Activated T-cell treated with anti-CD3 and anti-CD28 coated beads, Interleukin-2, amount 50 U/mL, for 1 hour (primary cell): ENCODE measurements at places on chromosomes 16 and 17.

DNA sequence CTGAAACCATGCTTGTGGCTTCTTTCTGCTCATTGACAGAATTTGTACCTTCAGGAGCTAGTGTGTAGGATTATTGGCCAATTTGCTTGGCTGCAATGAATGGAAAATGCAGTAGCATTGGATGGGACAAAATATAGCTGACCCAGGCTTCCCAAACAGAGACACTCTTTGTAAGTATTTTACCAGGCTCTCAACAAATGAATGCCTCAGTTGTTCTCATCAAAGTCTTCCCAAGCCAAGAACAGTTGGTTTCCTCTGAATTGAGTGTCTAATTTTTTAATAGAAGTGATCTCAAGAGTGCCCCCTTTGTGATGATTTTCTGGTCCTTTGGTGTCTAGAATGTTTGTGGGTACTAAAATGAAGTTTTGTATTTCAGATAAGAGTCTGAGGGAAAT, 140.9 kb downstream of the SHISA9 start:
- DNase-seq, result no peak

DNA sequence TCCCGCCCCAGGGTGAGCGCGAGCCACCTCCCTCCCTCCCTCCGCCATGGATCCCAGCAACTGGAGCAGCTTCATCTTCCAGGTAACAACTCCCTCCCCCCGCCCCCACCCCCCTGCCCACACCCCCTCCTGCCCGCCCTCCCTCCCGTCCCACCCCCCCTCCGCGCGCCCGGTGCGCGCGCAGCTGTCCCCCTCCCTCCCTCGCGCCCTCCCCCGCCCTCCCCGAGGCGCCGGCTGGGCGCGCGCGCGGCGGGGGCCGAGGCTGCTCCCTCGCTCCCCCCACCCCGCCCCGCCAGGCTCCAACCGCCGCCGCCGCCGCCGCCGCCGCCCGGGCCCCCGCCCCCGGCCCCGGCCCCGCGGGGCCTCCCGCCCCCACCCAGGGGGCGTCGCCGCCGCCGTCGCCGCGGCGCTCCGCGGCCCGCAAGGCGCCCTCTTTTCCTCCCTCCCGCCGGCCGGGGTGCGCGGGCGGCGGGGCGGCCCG, at the start of gene MAZ:
TSS of gene MAZ (plus strand) at position 431 of the 481 bp plus-strand sequence. CDS start 173 bp downstream, outside the sequence.
- no peak for DNase-seq

GRCh38 chr17:43988301-43988700, 16.1 kb upstream of the NAGS start:
- no peak for DNase-seq

GRCh38 chr17:49817993-49818392, 29.5 kb downstream of the KAT7 start:
- peak; percentile 47 for DNase-seq

GRCh38 chr16:3879258-3879886, 1.1 kb downstream of the CREBBP start:
- peak; percentile 28 for DNase-seq

DNA sequence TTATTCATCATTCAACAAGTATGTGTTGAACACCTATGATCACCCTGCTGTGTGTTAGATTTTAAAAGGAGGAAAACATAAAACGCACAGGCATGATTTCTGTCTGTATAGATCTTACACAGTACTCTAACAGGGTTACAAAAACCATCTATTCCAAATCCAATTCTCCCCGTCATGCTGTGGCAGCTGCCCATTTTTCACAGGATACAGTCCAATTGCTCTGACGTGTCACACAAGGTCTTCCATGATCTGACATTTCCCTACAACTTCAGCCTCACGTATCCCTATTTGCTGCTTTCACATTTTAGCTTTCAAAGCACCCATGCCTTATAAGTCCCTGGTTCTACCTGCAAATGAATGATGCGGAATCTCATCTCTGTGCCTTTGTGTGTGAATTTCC, 67.0 kb upstream of the CNTNAP4 start:
- no peak for DNase-seq

GRCh38 chr16:89899879-89900481, 18.7 kb upstream of the MC1R start:
- no peak for DNase-seq

DNA sequence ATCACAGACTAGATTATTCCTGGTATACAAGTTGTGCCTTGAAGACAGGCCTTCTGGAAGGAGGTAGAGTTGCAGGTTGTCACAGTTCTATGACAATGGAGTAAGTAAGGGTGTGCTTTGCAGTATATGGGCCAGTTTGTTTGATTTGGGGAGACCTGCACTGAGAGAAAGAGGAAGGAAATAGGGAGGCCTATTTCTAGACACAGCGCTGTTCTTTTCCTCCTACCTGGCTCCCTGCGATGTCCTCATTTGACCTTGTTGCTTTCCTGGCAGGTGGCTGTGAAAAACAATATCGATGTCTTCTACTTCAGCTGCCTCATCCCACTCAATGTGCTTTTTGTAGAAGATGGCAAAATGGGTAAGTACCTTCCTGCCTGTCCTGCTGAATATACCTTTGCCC, 22.5 kb upstream of the RASL10B start:
- no peak for DNase-seq

- no peak for DNase-seq
These were observed 2.3 kb upstream of the KCNJ16 start for GRCh38 chr17:70072546-70073309.

- DNase-seq, result no peak
These were observed 267.1 kb downstream of the BCAS3 start for GRCh38 chr17:60944751-60945150.

- no peak for DNase-seq
These were observed 233.1 kb upstream of the AXIN2 start for GRCh38 chr17:65794572-65794971.

DNA sequence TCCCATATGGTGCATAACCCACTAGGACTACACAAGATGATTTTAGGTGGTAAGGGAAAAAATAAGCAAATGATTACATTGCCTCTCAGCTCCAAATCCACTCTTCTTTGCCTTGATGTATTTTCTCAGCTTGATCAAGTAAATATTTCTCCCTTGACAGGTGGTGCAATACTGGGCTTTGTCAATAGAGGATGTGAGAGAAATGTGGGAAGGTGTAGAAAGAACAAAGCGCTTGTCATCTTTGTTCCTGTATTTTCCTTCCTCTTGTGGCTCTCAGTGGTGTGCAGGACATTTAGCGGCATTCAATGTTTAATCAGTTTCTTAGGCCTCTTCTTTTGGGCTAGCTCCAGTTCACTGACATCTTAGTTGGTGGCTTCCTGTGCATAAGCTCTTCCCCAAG, 1165.8 kb upstream of the GOT2 start:
- DNase-seq, result no peak
